Memory B cell (primary cell): ENCODE measurements at places on chromosomes 1 and 21.

- no peak for DNase-seq
These were observed 42.2 kb downstream of the DISC1 start for GRCh38 chr1:231668826-231669225.

DNA sequence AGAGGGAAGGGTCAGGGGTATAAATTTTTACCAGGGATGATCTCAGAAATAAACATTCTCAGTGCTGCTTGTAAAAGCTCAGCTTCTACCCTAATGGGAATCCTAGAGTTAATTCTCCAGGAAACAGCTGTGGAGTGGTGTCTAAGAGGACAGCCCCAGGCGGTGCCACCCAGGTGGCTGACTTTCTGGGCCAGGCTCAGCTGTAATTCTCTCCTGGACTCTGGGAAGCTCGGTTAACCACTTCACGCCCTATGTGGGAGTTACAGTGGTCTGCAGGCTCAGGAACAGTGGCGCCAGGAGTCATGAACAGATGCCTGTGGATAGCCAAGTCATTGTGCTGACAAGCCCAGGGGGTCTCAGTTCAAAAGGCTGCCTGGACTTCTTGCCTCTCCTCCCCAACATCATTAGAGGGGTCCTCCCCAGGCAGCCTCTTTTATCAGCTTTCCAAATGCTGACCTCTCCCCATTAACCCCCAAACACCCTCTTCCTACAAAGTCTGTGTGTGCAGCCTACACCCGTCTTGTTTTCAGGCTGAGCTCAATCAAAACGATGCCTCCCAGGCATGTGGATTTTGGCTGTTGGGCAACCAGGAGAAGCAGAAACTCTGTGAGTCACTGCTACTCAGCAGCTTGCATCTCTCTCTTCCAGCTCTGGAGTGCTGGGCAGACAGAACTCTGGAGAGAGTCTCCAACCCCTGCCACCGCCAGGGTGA is 1.2 kb downstream of the HHIPL2 start:
- DNase-seq = no peak

GRCh38 chr21:44804762-44805161 is 3.1 kb upstream of the UBE2G2 start:
- DNase-seq = no peak

DNA sequence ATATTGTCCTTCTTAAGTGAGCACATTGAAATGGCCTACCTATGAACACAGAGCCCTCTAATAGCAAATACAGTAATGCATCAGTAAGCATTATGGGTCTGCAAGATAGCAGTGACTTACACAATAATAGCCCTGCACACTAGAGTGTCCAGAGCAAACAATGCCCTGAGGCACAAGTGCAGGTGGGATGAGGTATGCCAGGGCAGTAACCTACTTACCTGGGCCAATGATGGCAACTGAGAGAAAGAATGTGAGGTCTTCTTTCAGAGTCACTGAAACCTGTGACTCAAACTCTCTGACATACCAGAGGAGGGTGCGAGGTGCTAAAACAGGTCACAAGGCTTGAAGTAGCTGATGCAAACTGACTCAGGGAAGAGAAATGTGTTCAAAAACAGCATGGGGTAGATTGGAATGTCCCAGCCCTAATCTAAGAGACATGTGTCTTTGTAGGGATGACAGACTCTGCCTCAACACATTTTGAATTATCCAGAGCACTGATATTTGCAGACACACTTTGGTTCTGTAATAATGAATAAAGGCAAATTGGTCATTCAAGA is 168.5 kb upstream of the RUNX1 start:
- no peak for DNase-seq

GRCh38 chr1:113388017-113388620 is 2.2 kb upstream of the MAGI3 start:
- no peak for DNase-seq
